Keratinocyte (primary cell): ENCODE measurements at places on chromosomes 11 and 22. TPM values are rescaled to one million over a fixed set of nuclear protein-coding genes. Genes with fewer than 3 reads are reported as not detected.
A peak's percentile ranks its signal among the peaks of the same experiment; 100 is the strongest.

Gene FXYD6
- not detected in 3 replicates for polyA plus RNA-seq

DNA sequence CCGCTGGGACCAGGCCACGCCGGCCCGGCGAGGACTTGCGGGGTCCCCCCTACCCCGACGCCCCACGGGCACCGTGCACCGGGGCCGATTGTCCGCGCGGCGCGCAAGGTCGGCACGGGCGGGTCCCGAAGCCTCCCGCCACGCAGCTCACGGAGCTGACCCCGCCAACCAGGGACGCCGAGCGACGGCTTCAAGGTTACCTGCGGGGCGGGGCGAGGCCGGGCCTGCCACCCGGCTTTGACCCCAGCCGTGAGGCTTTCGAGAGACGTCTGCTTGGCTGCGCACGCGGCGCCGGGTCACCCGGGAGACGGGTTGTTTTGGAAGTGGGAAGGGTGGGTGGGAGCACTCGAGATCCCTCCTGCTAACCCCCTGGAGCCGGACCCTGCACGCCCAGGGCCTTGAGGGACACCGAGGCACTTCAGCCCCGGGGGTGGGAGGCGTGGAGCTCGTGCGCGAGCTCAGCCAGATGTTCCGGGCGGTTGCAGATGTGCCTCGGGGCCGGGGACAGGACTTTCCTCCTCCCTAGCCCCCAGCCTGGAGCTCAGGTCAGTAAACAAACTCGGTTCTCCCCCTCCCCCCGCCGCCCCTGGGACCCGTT lies 3.2 kb upstream of the WNT11 start:
- no peak for DNase-seq
- H3K36me3 ChIP-seq: no peaks in the 10 kb centered on the region
- H3K27me3 ChIP-seq: peaks cover 89% of the 10 kb centered on the region
- peak overlapping the region; percentile 57 for H3K4me3 ChIP-seq
- no peak overlapping the region for H3K27ac ChIP-seq

DNA sequence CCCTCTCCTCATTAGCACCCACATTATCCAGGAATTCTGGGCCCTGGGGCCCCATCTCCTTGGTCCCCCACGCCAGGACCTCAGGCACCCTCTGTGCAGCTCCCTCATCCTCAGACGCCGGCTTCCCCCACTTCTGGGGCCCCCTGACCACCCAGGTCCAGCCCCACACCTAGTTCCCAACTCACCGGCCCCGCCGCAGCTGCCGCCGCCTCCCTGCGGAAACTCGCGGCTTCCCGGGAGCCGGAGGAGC lies at the start of gene PCSK7:
Gene PCSK7 (minus strand): TSS at position 232 of the 250 bp plus-strand sequence. CDS start 2,229 bp downstream, outside the sequence.
- no peaks in the 10 kb centered on the region for H3K27me3 ChIP-seq
- DNase-seq: no peak
- peak within 1 kb of the TSS; percentile 97 for H3K4me3 ChIP-seq

- no peak overlapping the region for H3K4me3 ChIP-seq
- no peaks in the 10 kb centered on the region for H3K27me3 ChIP-seq
- H3K4me1 ChIP-seq: peaks cover 10% of the 10 kb centered on the region
Measured at GRCh38 chr11:130120045-130120444, 39.5 kb upstream of the ST14 start.

GRCh38 chr22:31239771-31240370 lies 27.8 kb downstream of the LIMK2 start:
- no peak for DNase-seq
- no peaks in the 10 kb centered on the region for H3K27me3 ChIP-seq
- H3K4me3 ChIP-seq: no peak overlapping the region
